ENCODE measurements at places on chromosomes 11 and 22.

GRCh38 chr11:45777127-45777969 is 27.6 kb upstream of the SLC35C1 start:
- no peak for DNase-seq

DNA sequence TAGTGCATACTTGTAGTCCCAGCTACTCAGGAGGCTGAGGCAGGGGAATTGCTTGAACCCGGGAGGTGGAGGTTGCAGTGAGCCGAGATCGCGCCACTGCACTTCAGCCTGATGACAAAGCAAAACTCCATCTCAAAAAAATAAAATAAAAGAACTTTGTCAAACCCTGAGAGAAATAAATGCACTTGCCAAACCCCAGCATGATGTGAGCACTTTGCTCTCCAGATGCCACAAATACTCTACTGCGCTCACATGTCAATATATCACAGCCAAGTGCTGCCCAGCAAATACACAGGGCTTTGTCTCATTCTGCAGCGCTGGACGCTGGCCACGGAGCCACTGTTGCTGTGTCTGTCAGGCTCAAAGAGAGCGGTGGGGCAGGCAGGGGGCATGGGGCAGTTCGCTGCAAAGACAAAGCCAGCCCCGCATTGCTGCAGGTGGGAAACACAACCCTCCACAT is 45.1 kb downstream of the AHNAK start:
- no peak for DNase-seq

DNA sequence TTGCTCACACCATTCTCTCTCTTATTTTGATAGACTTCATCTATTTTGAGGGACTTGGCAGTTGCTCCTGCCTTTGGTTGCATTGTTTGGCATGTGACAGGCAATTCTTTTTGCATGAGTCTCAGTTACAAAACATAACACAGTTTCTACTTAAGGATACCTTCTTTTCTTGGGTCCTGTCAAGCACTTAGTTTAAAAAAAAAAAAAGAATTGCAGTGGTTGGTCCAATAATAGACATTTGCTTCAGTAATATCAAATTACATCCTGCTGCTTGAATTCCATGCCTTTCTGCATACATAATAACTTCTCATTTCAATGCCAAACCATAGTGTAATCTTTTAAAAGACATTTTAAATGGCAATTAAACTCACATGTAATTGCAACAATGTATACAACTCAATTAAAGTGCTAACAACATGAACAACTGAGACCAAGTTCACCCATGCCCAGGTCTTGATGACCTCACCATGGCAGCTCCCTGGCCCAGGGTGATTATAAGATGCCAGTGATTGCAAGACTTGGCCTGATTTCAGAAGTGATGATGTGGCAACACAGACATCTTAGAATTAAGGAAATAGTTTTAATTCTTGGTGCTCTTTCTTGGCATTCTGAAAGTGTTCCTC is 32.2 kb upstream of the PLET1 start:
- DNase-seq: no peak

DNA sequence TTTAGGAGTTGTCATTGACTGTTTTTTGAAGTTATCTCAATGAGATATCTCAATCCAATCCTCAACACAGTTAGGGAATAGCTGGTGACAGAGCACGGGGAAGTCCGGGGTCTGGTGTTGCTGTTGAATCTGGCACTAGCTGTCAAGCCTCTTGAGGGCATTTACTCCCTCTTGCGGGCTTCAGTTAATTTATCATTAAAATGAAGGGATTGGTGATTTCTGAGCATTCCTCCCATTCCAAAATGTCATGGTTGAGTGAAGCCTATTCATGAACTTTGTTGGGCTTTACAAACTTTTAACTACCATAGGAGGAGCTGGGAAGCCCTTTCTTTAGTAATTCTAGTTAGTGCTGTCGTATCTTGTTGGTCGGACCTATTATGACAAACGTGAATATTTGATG is 40.2 kb downstream of the UVRAG start:
- no peak for DNase-seq

All from activated T-cell treated with anti-CD3 and anti-CD28 coated beads, Interleukin-2, amount 50 U/mL, for 48 hours (primary cell).